Activated naive CD4-positive, alpha-beta T cell treated with anti-CD3 and anti-CD28 coated beads, Interleukin-2, amount 10 ng/mL, durations not matched to agents 7 days and 5 days (primary cell): ENCODE measurements at places on chromosomes 13 and 19.

DNA sequence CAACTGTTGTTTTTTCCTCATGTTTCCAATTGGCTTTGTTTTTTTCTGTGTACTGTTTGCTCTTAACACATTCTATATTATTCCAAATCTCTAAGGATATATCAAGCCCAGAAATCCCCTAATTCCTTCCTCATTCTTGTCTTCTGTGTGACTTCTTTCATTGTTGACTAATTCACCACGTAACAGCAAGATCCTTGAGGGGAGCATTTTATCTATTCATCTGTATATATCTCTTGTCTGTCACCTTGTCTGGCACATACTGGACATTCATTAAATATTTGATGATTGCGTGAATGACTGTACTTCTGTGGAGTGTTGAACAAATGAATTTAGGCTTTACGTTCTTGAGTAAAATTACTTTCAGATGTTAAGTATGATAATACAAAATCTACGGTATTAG, 44.8 kb upstream of the OLFM4 start:
- no peak for DNase-seq

- DNase-seq, result peak; percentile 58
These were observed 268.5 kb downstream of the MYO16 start for GRCh38 chr13:108897955-108898354.

- DNase-seq, result no peak
These were observed 3.8 kb downstream of the HSPBP1 start for GRCh38 chr19:55275851-55276719.

- DNase-seq, result no peak
These were observed 85.0 kb downstream of the DOCK9 start for GRCh38 chr13:98892821-98893220.

GRCh38 chr13:46751811-46752635, 44.9 kb downstream of the ESD start:
- DNase-seq, result peak; percentile 69

GRCh38 chr19:11166281-11167142, 10.9 kb upstream of the SPC24 start:
- no peak for DNase-seq

- no peak for DNase-seq
These were observed 835.0 kb upstream of the PCDH20 start for GRCh38 chr13:62250501-62251201.

DNA sequence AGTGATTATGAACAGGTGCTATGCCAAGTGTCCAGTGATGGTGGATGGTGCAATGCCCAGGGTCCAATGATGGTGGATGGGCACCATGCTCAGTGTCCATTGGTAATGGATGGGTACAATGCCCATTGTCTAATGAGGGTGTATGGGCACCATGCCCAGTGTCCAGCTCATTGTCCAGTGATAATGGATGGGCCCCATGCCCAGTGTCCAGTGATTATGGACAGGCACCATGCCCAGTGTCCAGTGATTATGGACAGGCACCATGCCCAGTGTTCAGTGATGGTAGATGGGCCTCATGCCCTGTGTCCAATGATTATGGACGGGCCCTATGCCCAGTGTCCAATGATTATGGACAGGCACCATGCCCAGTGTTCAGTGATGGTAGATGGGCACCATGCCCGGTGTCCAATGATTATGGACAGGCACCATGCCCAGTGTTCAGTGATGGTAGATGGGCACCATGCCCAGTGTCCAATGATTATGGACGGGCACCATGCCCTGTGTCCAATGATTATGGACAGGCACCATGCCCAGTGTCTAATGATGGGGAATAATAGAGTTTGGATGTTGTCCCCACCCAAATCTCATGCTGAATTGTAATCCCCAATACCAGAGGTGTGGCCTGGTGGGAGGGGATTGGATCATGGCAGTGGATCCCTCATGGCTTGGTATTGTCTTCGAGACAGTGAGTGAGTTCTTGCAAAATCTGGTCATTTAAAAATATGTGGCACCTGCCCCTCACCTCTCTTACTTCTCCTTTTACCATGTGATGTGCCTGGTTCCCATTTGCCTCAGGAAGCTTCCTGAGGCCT, 87.8 kb downstream of the ANKRD10 start:
- DNase-seq, result no peak

- DNase-seq, result no peak
These were observed 164.9 kb downstream of the UFM1 start for GRCh38 chr13:38514575-38514974.

DNA sequence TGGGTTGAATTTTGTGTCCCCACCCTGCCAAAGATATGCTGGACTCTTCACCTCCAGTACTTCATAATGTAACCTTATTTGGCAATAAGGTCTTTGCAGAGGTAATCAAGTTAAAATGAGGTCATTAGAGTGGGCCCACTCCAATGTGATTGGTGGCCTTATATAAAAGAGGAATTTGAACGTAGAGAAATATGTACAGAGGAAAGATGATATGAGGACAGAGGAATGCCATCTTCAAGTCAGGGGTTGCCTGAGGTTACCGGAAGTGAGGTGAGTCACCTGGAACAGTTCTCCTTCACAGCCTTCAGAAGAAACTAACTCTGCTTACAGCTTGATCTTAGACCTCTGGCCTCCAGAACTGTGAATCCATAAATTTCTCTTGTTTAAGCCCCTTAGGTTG, 69.9 kb downstream of the GPC5 start:
- DNase-seq, result no peak

DNA sequence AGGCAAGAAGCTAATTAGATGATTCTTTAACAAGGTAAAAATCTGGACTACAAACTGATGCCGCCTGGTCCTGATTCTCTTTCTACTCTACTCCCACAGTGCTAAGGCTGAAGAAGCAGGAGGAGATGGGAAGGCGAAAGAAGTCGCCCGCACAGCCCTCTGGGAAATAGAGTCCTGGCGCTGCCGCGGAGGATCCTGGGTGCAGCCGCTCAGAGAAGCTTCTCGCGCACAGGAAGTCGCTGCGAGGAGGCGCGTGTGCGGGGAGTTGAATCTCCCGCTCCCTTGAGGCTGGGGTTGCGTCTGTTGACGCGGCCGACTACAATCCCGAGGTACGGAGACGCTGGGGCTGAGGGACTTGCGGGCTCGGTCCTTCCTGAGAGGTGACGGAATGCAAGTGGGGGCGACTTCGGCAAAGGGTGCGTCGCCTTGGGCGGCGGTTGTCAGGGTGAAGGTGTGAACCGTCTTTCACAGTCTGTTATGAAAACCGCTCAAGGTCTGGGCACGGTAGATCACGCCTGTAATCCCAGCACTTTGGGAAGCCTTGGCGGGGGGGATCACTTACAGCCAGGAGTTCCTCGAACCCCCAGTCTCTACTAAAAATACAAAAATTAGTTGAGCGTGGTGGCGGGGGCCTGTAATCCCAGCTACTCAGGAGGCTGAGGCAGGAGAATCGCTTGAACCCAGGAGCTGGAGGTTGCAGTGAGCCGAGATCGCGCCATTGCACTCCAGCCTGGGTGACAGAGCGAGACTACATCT, at the start of gene ZNF473:
Gene ZNF473, plus strand, starts transcription at position 212 of the 756 bp plus-strand sequence. CDS start 5,078 bp downstream, outside the sequence.
- peak; percentile 95 for DNase-seq

GRCh38 chr19:42397263-42398166, 7.4 kb upstream of the CNFN start:
- peak; percentile 29 for DNase-seq

GRCh38 chr19:32258167-32258566, 87.2 kb upstream of the ZNF507 start:
- DNase-seq, result no peak

DNA sequence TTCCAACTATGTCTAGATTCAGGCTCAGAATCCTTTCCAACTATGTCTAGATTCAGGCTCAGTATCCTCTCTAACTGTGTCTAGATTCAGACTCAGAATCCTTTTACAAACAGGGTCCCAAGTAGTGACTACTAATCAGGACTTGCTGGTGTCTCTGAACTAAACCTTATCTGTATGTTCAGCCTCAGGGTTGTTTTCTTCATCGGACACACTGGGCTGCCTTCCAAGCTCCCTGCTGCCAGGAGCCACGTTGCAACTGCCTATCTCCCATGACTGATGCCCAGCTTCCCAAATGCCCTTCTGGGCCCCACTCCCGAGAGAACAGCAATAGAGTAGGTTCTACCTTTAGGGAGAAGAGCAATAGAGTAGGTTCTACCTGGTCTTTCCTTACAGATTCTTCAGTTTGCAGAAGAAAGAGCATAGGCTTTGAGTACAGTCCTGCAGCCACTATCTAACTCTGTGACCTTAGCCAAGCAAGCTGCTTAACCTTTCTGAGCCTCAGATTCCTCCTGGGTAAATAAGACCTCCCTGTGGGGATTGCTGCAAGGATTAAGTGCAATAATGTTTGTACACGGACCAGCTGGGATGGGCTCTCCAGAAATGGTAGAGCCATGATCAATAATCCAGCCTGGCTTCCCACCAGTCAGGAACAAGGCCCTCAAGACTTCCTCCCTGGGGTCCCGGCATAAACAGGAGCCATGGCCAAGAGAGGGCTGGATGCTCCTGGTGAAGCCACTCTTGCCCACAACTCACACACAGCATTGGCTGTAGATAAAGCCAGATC, 61.5 kb downstream of the ZIC5 start:
- no peak for DNase-seq

DNA sequence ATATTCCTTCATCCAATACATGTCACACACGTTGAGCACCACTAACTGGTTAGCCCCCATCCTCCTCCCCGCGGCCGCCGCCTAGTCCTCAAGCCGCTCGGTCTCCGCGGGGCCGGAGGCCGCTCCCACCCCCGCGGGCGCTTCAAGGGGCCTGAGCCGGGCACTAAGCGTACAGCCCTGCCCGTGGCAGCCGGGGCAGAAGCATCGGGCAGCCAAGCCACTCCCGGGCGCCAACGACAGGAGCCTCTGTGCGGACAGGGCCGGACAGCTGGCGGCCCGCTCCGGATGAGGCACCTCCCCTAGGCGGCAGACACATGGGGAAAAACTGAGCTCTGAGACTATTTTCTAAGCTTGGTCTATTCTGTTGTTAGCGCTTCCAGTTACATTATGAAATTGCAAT, 2.8 kb upstream of the ZNF543 start:
- DNase-seq, result no peak

GRCh38 chr13:100875392-100876043, 200.9 kb upstream of the TMTC4 start:
- DNase-seq, result no peak

GRCh38 chr13:82364525-82364924, 1517.7 kb downstream of the SLITRK1 start:
- no peak for DNase-seq

DNA sequence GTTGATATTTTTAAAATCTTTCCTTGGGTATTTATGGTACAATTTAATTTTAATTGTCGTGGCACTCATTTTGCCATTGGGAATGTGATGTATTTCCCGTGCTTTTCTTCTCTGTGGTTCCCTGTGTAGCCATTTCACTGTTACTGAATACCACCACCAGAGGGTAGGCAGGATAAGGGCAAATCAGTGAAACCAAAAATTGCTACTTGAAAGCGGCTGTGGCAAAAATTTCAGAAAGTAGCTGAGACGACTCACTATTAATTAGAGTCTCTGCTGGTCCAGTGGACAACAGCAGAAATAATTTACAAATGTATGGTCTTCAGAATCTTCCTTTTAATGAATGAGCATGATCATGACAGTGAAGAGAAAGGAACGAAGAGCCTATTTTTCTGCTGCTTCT, 34.4 kb upstream of the MIR17HG start:
- DNase-seq, result peak; percentile 30

DNA sequence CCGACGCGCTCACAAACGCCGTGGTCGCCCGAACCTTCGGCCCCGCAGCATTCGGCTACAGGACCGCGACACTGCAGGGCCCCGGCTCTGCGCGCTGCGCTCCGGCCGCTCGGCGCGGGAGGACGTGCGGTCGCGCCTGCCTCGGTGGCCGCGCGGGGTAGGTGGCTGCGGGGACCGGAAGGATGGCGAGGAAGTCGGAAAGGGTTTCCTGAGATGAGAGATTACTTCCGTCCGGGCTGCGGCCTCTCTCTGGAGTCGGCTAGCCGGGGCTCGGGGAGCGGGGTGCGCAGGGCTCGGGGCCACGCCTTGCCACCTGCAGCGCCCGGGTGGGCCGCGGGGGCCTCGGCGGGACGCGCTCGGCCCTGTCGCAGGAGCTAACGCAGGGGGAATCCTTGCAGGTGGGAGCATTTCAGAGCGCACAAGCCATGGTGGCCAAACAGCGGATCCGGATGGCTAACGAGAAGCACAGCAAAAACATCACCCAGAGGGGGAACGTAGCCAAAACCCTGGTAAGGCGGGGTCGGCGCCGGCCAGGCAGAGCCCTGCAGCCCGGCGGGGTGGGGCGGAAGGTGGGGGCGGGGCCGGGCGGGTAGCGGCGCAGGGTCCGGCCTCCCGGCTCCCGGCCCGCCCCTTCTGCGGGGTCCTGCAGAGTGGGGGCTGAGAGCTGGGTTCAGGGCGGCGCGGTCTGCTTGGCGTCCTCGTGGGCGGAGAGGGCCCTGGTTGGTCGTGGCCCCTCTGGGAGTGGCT, at the start of gene SERP2:
Gene SERP2, plus strand, starts transcription at position 224 of the 747 bp plus-strand sequence. Its CDS starts 202 bp downstream, at position 426.
- no peak for DNase-seq

- no peak for DNase-seq
These were observed 121.5 kb upstream of the CSNK1A1L start for GRCh38 chr13:37226971-37227370.
